Parietal lobe (tissue), 2 donors: ENCODE measurements at places on chromosomes 5 and 9. TPM values are rescaled to one million over a fixed set of nuclear protein-coding genes. Genes with fewer than 3 reads are reported as not detected.

BTNL9 gene
- 5.6 TPM for total RNA-seq

SLC25A2 gene
- total RNA-seq, result 0.63 TPM

ALDH7A1 gene
- total RNA-seq, result 64.2 TPM

PDCD1LG2 gene
- total RNA-seq, result 0.63 TPM

TMEM171 gene
- 0.94 TPM for total RNA-seq
